ENCODE measurements at places on chromosomes 2 and 18.
A peak's percentile ranks its signal among the peaks of the same experiment; 100 is the strongest.

- DNase-seq = no peak
These were observed 8.0 kb downstream of the TEX261 start for GRCh38 chr2:70986499-70987189.

DNA sequence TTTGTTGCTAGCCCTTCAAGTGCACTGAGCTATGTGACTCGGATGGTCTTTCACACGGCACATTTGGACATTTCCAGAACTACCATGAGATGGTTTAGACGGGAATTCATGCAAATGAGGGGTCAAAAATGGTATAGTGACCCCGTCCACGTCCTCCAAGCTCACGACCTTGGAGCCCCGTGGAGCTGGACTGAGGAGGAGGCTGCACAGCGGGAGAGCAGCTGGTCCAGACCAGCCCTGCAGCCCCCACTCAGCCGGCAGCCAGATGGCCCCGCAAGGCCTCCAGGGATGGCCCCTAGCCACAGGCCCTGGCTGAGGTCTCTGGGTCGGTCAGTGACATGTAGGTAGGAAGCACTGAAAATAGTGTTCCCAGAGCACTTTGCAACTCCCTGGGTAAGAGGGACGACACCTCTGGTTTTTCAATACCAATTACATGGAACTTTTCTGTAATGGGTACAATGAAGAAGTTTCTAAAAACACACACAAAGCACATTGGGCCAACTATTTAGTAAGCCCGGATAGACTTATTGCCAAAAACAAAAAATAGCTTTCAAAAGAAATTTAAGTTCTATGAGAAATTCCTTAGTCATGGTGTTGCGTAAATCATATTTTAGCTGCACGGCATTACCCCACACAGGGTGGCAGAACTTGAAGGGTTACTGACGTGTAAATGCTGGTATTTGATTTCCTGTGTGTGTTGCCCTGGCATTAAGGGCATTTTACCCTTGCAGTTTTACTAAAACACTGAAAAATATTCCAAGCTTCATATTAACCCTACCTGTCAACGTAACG, 88.8 kb downstream of the EPAS1 start:
- no peak for DNase-seq

DNA sequence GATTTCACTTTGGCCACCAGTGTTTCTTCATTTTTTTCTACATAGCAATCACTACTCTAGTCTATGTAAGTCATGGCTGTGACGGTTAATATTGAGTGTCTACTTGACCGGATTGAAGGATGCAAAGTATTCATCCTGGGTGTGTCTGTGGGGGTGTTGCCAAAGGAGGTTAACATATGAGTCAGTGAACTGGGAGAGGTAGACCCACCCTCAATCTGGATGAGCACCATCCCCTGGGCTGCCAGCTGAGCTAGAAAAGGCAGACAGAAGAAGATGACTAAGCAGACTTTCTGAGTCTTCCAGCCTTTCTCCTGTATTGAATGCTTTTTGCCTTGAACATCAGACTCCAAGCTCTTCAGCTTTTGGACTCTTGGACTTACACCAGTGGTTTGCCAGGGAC, 265.0 kb upstream of the SLC8A1 start:
- no peak for DNase-seq

DNA sequence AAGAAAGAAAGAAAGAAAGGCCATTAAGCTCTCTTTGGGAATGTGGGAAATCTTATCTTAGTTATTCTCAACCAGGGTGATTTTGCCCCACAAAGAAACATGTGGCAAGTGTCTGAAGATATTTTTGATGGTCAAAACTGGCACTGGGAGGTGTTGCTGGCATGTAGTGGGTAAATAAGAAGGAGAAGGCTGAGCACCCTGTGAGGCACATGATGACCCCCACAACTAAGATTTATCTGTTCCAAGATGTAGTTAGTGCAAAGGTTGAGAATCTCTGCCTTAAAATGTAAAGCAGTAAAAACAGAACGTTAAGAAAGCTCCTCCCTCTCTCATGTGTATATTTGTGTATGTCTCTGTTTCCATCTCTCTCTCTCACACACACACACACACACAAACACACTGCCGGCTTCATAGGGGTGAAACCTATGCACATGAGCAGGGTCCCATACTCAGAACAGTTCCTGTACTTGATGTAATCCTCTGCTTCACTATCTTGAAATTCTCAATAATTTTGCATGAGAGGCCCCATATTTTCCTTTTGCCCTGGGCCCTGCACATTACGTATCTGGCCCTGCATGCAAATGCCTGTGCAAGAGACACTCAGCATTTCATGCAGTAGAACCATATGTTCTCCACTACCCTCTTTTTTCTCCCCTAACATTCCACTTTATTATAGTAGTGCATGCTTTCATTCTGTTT, 94.3 kb downstream of the MREG start:
- DNase-seq = no peak

DNA sequence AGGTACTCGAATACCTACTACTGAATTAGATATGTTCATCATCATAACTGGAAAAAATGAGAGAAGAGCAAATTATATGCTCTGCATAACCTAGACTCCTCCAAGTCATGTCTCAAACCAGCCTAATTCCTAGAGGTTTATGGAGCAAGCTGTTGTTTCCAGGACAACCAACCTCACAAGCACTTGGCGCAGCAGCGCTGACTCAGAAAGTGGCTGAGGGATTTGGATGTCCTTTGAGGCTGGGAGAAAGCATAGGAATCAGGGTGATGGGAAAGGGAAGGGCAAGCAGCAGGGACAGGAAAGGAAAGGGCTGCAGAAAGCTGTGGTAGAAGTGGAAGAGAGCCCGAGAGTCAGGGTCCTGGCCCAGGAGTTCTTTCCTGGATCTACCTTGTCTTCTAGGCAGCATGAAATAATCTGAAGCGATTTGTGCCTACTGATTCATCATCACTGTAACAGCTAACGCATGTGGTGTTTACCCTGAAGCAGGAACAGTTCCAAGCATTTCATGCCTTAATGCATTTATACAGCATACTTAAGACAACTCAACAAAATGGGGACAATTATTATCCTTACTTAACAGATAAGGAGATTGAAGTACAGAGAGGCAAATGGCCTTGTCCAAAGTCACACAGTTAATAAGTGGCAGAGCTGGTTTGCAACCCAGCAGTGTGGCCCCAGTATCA, 3.7 kb downstream of the PLEK start:
- no peak for DNase-seq

- no peak for DNase-seq
These were observed 6.0 kb downstream of the SPATA3 start for GRCh38 chr2:231001921-231002320.

DNA sequence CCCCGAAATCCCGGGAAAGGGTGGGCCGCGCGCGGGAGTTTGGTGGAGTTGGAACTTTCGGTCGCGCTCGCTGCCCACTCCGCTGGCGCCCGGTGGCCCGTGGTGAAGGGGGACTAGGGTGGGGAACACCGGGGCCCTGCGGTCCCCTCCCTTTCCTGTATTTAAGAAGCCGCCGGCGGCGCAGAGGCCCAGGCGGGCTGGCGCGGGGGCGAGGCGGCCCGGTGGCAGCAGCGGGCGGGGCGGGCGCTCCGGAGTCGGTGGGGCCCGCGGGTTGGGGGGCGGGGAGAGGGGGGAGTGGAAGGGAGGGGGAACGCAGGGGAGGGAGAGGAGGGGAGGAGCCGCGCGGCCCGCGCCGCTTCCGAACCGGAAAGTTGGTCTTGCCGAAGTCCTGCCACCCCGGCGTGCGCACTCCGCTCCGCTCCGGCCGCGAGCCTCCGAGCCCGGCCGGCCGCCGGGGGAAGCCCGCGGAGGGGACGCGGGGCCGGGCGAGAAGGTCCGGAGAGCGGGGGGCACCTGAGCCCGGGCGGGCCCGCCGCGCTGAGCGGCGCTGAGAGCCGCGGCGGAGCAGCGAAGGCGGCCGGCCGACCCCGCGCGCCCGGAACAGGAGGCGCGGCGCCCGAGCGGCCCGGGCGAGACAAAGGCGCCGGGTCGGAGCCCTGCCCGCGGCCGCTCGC, 425 bp upstream of the SALL3 start:
- no peak for DNase-seq

DNA sequence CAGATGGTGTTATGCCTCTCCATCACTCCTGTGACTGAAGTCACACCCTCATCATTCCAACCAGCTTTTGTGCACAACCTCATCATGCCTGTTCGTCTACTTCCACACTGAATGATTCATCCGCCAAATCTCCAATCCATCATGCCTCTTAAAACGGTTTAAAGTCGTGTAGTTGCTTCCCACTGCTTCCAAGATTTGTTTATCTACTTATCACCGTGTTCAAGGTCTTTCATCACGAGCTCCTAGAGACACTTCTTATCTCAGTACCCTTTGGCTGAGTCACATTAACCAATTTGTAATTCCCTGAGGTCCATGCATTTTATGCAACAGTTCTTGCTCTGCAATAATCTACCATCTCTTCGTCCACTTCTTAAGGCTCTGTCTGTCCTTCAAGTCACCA, 592.3 kb upstream of the ID2 start:
- no peak for DNase-seq

- DNase-seq = no peak
These were observed 148.1 kb upstream of the SERPINE2 start for GRCh38 chr2:224187220-224187619.

DNA sequence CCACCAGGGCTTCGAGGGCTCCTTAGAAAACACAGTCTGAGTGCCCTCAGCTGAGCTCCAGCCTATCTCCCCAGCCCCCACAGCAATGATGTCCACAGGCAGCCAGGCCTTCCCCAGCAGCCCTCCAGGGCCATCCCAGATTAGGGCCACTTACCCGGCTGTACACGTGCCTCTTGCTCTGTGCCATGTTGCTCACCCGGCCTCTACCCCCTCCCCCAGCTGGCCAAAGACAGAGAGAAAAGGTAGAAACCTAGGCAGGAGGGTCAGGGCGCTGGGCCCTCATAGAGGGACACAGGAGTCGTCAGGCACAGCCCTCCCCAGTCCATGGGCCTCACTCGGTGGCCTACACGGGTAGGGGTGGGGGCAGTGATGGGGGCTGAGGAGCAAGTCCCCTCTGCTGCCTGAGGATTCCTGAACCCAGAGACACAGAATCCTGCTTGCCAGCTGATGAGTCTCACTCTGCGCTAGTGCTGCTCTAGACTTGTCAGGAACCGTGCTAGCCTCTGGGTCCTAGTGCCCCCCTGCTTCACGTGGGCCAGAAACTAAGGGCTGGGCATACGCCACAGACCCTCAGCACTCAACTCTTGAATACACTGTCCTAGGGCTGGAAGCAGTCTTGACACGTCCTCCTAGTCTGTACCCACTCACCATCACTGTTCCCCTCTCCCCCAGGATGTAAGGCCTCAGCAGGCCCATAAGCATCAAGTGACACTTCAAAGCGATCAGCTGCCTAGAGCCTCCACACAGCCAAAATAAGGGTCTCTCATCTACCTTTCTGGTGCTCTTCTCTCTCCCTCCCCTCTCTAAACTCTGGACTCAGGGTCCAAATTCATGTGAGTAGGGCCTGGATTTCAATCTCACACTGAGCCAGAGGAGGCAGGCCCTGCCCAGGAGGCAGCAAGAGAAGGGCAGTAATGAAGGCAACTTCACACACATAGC, at the start of gene DCTN1:
Gene DCTN1, minus strand, starts transcription at position 461 of the 939 bp plus-strand sequence. Its CDS starts 274 bp downstream, at position 187.
- DNase-seq = peak; percentile 66

- no peak for DNase-seq
These were observed 4.6 kb downstream of the B3GNT7 start for GRCh38 chr2:231399853-231400680.

Data from muscle of arm (tissue), 14 donors.